Stimulated activated CD8-positive, alpha-beta memory T cell treated with anti-CD3 and anti-CD28 coated beads, Interleukin-4, amount 100 ng/mL, for 24 hours (primary cell): ENCODE measurements at places on chromosomes 6 and 20.
A peak's percentile ranks its signal among the peaks of the same experiment; 100 is the strongest.

GRCh38 chr20:35791821-35792220 is 20.0 kb downstream of the PHF20 start:
- DNase-seq: no peak

DNA sequence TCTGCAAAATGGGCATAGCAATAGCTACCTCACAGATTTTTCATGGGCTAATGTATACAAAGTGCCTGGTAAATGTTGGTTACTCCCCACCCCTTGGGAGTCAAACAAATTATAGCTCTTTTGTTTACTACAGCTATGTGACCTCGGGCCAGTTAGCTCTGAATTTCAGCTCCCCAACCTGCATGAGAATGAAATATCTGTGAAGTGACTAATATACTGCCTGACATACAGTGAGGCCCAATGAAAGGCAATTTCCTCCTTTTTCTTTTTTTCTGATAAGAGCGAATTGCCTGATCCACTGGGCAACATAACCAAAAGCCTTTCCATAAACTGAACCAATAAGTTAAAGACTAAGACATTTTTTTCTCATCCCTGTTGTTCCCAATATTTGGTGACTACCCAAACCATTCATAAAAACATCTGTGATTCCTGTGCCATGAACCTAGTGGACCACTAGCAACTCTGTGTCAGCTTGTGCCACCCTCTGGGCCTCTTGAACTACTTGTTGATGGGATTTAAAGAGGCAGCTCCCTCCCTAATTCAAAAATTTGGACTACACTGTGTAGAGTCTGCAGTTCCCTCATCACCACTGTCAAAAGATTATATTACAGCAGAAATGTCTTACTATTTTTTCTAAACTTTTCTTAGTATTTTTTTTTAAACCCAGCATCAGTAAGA is 91.9 kb upstream of the TMEM30A start:
- DNase-seq: no peak

GRCh38 chr6:3566812-3567211 is 110.0 kb upstream of the SLC22A23 start:
- DNase-seq: no peak

- no peak for DNase-seq
Measured at GRCh38 chr6:92147246-92147645, 1272.1 kb downstream of the EPHA7 start.

DNA sequence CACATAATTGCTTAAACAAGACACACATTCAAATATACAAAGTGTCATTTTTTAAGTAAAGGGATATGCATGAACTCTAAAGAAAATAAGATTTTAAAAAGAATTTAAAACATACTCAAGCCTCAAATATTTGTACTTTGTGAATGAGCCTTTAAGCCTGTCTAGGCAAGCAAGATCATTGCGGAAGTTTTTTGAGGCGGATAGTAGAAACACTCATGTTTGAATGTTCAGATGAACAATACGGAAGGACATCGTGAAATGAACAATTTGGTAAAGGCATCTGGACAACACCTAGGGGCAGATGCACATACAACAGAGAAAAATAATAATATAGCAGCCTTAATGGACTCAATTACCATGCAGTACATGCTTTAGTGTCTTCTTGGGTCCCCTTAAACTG is 928.9 kb downstream of the TFAP2A start:
- no peak for DNase-seq

GRCh38 chr20:20734475-20734948 is 22.1 kb upstream of the RALGAPA2 start:
- DNase-seq: no peak

GRCh38 chr20:51021067-51022025 is 1.6 kb downstream of the KCNG1 start:
- no peak for DNase-seq

GRCh38 chr6:47520282-47520681 is 42.7 kb downstream of the CD2AP start:
- DNase-seq: no peak

DNA sequence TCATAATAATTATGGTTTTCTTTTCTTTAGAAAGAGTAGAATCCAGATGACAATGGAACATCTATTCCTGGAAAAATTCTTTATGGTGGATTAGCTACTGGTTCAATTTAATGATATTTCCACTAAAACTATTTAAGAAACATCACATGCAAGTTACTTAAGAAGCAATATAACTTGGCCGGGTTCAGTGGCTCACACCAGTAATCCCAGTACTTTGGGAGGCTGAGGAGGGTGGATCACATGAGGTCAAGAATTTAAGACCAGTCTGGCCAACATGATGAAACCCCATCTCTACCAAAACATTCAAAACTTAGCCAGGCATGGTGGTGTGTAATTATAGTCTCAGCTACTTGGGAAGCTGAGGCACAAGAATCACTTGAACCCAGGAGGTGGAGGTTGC is 65.9 kb upstream of the SMLR1 start:
- DNase-seq: no peak

DNA sequence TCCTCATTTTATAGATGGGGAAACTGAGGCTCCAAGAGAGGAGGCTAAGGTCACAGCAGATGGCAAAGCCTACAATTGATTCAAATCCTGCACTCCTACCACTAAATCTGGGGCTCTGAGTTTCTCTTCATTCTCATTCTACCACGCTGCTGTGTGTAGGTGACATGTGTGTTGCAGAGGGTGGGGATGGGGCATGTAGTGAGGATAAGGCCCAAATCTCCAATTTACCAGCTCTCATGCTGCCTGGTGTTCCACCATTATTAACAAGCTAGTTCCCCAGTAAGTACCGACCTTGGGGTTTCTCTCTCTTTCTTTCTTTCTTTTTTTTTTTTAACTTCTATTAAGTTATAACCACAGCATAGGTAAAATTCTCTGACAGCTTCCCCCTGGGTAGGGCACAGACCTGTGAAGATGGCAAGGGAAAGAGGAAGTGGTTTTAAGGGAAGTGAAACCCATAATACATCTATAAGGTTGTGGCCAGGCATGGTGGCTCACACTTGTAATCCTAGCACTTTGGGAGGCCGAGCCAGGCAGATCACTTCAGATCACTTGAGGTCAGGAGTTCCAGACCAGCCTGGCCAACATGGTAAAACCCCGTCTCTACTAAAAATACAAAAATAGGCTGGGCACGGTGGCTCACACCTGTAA is 13.0 kb upstream of the MATN4 start:
- no peak for DNase-seq

- DNase-seq: no peak
Measured at GRCh38 chr6:53058388-53059195, 6.6 kb upstream of the FBXO9 start.

DNA sequence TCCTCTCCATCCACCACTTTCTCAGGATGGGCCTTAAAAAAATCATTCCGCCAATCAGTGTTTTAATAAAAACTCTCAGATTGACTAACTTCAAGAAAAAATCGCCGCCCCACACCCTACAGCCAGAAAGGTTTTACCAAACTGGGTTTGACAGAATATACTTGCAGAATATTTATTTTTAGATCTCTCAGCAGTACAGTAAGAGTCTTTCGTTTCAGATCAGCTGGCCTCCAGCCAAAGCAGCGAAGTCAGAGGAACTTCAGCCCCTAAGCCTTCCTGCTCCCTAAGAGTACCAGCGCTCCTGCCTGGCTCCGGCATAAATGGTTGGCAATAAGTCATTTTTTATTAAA is 24.7 kb downstream of the TBC1D7 start:
- DNase-seq: peak; percentile 10

- no peak for DNase-seq
Measured at GRCh38 chr6:49142421-49143151, 320.5 kb downstream of the MMUT start.

- no peak for DNase-seq
Measured at GRCh38 chr6:4804095-4804494, 27.9 kb downstream of the CDYL start.

DNA sequence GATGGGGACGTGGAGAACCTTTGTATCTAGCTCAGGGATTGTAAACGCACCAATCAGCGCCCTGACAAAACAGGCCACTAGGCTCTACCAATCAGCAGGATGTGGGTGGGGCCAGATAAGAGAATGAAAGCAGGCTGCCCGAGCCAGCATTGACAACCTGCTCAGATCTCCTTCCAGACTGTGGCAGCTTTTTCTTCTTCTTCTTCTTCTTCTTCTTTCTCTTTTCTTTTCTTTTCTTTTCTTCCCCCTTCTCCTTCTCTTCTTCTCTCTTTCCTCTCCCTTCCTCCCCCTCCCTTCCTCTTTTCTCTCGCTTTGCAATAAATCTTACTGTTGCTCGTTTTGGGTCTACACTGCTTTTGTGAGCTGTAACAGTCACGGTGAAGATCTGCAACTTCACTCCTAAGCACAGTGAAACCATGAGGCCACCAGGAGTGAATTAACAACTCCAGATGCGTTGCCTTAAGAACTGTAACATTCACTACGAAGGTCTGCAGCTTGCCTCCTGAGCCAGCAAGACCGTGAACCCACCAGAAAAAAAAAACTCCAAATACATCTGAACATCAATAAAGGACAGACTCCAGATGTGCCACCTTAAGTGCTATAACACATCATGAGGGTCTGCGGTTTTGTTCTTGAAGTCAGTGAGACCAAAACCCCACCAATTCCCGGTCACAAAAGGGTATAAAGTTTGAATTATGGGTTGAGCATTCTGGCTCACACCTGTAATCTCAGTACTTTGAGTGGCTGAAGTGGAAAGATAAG is 19.6 kb upstream of the SERPINB1 start:
- no peak for DNase-seq

- DNase-seq: no peak
Measured at GRCh38 chr20:54726687-54727300, 251.4 kb downstream of the DOK5 start.

DNA sequence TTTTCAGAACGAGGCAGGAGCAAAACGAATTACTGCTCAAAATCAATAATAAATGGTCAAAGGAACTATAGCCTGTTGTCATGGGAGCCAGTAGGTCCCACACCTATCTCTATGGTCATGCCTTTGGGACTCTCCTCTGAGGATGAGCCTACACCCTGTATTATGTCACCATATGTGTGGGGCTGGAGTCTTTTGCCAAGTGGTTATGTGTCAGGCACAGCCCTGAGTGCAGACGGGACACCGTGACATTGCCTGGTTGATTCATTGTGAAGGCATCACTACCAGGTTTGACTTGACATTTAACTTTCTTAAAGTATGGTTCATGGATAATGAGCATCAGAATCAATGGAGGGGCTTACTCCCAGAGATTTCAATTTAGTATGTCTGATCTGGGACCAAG is 23.6 kb downstream of the BMP6 start:
- DNase-seq: no peak

DNA sequence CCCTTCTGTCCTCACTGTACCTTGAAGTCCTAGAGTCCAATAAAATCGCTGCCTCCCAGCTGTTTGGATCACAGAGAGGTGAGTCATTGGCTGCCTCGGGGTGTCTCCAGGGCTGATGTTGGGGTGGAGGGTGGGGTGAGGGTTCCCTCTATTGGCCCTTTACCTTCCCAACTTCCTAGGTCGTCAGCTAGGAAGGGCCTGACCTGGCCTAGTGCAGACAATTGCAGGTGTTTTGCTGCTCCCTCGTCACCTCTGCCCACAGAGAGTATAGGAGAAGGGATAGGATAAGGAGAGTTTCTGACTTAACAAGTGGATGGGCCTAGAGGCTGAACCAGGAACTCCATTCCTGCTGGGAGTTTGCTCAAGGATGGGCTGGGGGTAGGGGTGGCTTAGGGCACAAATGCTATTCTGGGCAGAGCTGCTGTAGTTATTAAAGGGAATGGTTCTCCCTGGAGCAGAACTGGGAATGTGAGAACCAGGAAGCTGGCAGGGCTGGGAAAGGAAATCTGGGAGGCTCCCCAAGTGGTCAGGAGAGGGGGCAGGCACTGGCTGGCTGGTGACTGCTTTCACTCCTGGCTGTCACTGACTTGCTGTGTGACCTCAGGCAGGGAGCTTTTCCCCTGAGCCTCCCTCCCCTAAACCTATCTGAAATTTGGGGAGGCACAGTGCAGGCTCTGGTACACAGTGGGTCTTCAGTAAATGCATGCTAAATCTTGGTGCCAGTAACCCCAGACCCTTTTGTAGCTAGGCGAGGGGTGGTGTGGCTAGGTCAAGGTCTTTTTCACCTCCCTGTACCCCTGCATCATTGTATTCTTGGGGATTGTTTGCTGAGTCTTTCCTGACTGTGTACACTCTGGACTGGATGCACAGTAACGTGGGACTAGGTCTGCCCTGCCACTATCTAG is 1.5 kb downstream of the TP53INP2 start:
- DNase-seq: no peak

DNA sequence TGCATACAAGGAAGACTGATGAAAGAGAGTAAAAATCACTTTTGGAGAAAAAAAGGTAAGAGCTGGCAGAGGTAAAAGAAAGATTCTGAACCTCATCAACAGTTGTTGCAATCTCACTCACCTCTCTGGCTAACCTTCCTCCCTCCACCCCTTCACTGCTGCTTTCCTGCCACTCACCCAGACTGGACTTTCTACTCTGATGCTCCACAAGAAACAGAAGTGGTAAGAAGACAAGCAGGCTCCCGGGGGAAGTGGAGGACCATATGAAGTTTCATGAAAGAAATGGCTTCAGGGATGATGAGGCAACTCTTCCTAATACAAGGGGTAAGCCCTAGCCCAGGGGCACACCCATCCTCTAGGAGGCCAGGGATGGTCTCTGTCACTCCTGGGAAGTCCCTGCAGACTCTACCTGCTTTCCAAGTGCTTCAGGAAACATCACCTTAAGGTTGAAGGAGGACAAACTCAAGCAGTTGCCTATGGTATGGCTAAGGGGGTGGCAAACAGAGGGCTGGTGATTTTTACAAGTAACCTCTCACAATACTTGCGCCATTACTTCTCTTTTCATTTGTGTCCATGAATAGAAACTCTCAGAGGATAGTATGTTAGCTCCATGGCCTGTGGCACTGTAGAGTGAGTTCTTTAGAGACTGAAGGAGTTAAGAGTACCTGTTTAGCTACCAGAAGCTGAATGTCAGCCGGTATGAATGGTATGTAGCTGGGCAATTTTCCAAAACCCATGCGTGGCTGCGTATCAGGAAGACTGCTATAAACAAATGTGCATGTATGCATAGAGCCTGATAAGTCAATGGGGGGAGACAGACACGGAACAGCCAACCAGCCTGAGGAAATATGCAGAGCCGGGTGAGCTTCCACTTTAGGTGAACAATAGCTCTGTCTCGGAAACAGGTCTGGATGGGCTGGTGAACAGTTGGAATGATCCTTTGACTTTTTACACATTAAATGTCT is 112.0 kb downstream of the BACH2 start:
- DNase-seq: no peak
